Activated CD4-positive, CD25-positive, alpha-beta regulatory T cell treated with anti-CD3 and anti-CD28 coated beads, Interleukin-2, amount 50 U/mL, for 72 hours (primary cell): ENCODE measurements at places on chromosomes 3 and 15.

DNA sequence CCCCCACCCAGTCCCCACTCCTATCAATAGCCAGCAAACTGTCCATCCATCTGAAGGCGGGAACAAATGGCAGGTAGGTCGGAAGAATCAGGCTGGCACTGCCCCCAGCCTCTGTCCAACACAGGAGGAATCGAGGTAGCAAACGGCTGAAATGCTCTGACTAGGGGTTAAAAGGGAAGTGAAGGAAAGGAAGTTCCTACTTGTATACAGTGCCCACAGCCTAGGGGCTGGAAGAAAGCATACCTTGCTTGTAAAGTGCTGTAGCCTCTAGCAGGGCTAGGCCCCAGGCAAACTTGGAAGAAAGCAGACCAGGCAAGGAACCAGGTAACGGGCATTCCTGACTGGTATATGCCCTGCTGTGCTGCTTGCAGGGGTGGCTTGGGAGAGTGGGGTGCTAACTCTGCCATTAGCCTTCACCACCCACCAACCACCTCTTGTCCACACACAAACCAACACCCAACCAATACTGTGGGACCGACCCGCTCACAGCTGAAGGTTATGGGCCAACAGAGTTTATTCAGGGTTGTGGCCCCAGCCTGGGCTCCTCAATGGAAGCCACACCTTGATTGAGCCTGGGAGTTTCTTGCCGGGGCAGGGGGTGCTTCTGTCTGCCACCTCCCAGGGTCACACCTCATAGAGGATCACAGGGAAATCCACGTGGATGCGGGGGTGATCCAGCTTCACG is 2.4 kb downstream of the TUSC2 start:
- no peak for DNase-seq

DNA sequence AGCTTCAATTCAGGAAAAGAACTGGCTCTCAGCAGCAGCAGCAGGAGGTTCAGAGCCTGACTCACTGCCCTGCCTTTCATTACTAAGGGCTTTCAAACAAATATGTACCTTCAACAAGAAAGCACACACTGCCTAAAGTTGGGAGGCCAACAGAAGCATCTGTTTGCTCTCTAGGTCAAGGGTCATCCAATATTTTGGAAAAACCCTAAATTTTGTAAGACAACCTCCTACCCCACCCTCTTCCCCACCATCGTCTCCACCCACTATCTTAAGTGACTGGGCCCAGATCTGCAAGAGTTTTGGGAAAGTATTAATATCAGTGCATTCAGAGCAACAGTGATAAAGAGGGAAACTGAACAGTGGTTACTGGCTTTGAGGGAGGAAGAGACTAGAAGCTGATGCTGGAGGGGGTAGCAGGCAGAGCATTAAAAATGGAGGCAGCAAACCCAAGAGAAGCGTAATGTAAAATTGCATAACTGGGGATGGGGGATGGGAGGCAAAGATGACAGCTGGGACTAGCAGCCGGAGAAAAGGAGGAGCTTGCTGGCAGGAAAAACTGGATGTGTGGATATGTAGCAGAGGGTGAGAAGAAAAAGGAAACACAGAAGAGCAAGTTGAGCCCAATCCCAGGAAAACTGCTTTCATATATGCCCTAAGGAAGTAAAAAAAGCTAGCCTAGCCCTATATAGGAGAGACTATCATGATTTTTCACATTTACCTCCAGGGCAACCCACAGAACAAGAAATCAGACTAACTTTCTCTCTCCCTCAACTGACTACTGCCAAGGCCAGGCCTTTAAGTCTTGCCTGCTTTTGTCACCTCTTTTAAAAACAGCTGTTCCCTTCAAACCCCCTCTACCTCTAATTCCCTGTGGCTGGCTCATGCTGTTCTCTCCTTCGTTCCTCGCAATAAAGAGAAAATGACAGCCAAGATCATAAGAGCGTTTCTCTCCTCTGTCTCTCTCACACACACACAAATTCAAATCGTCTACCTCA is 31.4 kb downstream of the NPTN start:
- no peak for DNase-seq

DNA sequence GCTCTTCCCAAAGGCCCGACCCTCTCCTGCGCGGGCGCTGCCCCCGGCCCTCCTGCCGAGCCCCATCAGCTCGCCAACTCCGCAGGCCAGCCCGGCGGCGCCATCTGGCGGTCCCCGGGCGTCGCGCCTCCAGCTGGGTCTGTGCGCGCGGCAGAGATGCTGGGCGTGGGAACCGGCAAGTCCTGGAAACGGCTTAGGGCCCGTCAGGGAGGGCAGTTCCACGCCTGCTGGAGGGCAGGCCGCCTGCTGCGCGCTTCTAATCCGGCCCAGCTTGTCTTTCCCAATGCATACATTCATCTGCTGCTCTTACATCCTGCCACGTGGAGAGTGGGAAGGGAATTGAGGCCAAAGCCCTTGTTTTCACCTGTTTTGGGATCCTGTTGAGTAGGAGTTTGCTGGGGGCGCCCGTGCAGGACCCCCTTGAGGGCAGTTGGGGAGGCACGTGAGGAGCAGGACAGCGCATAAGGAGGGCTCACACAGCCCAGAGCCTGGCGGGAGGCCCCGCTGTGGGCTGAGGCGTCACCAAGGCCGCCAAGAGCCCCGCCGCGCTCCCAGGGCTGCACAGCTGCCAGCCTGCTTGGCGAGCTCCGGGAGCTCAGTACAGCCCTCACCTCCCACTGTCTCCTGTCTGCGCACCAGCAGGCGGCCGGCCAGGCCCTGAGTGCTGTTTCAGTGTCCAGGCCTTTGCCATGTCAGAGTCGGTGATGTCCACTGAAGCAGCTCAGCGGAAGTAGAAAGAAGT is 165.6 kb downstream of the NSMCE3 start:
- DNase-seq, result peak; percentile 68

- DNase-seq, result no peak
Measured at GRCh38 chr3:11820531-11821041, 26.1 kb downstream of the TAMM41 start.

- DNase-seq, result no peak
Measured at GRCh38 chr3:193640728-193641439, 47.9 kb downstream of the OPA1 start.

GRCh38 chr15:56102441-56102840 is 109.0 kb upstream of the NEDD4 start:
- no peak for DNase-seq

GRCh38 chr3:47250309-47251060 is 32.1 kb downstream of the KIF9 start:
- DNase-seq, result no peak

DNA sequence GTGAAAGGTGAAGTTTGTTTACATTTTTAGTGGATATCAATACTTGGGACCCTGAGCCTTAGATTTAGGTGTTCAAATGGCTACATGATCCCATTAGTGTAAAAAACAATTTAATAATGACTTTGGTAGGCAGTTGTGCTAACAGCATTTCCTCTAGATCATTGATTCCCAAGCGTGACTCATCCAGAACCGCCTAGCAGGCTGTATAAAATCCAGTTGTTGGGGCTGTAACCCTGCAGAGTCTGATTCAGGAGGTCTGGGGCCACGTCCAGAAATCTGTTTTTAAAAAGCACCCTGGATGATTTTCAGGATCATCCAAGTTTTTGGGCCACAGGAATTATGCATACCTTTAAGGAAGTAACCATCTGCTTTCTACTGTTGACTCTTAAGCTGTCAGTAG is 156.4 kb downstream of the TP63 start:
- DNase-seq, result no peak

DNA sequence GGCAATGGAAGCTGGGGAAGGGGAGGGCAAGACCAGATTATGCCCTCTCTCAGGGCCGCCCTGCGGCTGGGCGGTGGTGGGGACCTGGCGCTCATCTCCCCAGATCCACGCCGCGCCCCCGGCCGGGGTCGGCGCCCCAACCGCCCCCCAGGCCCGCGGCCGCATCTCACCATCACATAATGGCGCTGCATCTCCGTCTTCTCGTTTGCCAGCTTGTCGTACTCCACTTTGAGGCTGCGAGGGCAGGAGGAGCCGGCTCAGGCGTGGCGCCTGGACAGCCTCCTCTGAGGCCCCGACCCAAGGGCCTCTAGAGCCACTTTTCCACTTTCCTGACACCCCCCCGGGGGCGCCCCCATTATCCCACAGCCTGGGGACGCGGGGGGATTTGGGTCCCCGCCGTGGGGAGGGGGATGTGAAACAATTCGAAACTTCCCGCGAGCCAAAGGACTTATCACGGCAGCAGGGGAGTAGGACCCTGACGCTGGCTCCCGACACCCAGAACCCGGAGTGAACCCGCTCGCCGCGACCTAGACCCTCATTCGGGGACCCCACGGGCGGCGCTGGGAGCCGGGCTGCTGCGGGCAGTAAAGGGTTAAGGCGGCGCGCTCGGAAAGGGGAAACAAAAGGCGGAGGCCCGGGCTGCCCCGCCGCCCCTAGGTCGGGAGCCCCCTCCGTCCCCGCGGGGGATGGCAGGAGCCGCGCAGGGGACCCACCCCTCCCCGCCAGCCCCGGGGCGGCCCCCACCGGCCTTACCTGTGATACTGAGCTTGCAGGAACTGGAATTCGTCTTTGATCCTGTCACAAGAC is 2.1 kb downstream of the TLE3 start:
- peak; percentile 45 for DNase-seq

DNA sequence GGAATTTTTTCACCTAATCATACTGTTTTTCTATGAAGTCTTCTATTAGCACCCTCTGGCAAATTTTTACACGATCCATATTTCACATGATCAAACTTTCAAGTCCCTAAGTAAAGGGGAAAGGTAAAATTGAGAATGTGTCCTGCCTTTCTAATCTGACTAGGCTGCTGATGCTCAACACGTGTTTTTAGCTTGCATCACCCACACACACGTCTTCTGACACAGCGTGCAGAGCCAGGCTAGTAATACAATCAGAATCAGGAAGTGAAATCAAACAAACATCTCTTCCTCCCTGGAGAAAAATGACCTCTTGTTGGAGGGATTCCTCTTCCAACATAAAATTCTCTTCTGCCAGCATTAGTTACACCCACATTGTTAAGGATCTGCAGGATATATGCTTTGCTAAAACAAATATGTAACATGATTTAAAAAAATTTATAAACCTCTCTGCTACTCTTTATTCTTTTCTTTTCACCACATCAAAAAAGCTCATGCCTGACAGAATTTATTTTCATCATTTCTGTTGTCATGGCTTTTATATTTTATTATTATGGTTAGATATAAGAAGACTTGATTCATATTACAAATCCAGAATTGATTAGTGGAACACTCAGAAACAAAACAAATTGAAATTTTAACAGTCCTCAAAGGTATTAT is 122.4 kb downstream of the RAP2B start:
- DNase-seq, result no peak

DNA sequence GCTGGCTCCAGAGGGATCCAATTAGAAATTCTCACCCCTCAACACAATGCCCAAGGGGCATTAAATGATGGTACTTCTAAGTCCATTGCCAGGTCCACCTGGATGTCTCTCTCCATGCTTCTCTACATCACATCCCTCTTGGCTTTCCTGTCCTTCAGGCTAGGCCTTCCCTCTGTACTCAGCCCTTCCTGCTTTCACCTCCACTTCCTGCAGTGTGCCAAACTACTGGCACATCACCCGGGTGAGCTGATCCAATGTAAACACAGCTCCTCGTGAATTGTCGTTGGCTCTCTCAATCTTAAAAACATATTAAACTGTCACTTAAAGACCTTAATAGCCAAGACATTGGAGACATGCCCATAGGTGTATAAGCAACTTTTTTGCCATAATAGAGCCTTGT is 4.0 kb downstream of the LMCD1 start:
- DNase-seq, result no peak

GRCh38 chr3:190318666-190319065 is 3.6 kb downstream of the CLDN1 start:
- DNase-seq, result no peak

- no peak for DNase-seq
Measured at GRCh38 chr3:197367081-197367780, 68.8 kb upstream of the DLG1 start.
